Immature natural killer cell (primary cell): ENCODE measurements at places on chromosomes 12 and 14. TPM values are rescaled to one million over a fixed set of nuclear protein-coding genes. Genes with fewer than 3 reads are reported as not detected.
A peak's percentile ranks its signal among the peaks of the same experiment; 100 is the strongest.

The CLEC4D gene
- not detected for polyA plus RNA-seq

GRCh38 chr12:91767237-91767636 lies 378.4 kb downstream of the BTG1 start:
- no peaks in the 10 kb centered on the region for H3K4me1 ChIP-seq
- no peak overlapping the region for H3K27ac ChIP-seq
- H3K27me3 ChIP-seq: no peaks in the 10 kb centered on the region
- no peak for DNase-seq
- no peaks in the 10 kb centered on the region for H3K36me3 ChIP-seq
- H3K4me3 ChIP-seq: no peak overlapping the region

DNA sequence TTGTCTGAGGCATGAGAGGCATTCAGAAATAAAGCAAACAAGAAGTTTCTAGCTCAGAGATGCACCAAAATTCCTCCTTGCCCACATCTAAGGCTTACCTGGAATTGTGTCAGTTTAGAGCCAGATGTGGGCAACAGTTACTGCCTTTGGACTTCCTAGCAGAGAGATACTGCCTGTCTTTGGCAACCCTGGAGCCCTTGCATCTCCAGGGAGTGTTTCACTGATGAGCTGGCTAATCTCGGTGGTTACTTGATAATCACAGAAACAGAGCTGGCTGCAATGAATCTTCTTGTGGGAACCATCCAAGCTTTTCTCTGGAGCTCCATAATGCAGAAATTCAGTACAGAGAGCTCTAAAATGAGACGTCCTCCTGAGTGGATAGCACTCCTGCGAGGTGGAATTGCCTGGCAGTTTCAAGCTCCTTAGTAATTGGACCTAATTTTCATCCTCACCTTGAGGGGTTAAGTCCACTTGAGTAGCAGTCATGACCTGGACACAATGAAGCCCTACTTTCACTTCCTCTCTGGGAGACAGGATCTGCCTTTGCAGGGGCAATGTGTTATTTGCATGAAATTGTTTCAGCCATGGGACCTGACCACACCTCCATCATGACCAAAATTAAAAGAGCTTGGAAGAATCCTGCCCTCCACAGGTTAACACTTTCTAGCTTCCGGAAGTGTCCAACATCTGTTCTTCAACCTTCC lies 108.8 kb upstream of the ARHGAP5 start:
- H3K36me3 ChIP-seq: no peaks in the 10 kb centered on the region
- H3K27ac ChIP-seq: no peak overlapping the region
- no peak for DNase-seq

DNA sequence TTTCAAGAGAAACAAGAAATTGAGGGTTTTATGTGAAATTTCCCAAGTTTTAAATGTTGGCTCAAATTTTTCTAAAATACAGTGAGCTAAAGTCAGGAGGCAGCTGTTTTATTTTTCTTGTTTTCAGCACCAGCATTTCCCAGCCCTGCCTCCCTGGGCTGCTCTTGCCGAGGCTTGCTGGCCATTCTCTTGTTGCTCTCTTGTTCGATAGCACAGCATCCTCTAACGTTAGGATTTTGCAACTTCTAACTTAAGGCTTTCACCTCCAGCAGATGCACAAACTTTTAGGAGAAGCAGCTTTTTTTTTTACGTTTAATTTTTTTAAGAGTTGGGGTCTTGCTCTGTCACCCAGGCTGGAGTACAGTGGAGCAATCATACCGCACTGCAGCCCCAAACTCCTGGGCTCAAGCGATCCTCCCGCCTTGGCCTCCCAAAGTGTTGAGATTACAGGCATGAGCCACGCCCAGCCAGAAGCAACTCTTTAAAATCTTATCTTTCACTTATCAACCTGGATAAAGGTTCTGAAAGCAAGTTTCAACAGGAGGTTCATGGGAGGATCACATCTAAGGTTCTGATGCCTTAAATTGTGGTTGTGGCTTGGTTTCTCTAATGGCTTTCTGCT lies 40.2 kb downstream of the B4GALNT3 start:
- no peak overlapping the region for H3K27ac ChIP-seq
- H3K27me3 ChIP-seq: peaks cover 2% of the 10 kb centered on the region
- DNase-seq: no peak
- H3K36me3 ChIP-seq: no peaks in the 10 kb centered on the region
- H3K4me3 ChIP-seq: no peak overlapping the region
- peaks cover 6% of the 10 kb centered on the region for H3K4me1 ChIP-seq

The EML5 gene
- 0.24 TPM for polyA plus RNA-seq

The TULP3 gene
- 11.1 TPM for polyA plus RNA-seq

The NGB gene
- not detected for polyA plus RNA-seq

The MYBPC1 gene
- not detected for polyA plus RNA-seq

- H3K4me1 ChIP-seq: no peaks in the 10 kb centered on the region
- no peak for DNase-seq
- no peaks in the 10 kb centered on the region for H3K36me3 ChIP-seq
These were observed 234.0 kb downstream of the ADAMTS20 start for GRCh38 chr12:43318021-43318420.

DNA sequence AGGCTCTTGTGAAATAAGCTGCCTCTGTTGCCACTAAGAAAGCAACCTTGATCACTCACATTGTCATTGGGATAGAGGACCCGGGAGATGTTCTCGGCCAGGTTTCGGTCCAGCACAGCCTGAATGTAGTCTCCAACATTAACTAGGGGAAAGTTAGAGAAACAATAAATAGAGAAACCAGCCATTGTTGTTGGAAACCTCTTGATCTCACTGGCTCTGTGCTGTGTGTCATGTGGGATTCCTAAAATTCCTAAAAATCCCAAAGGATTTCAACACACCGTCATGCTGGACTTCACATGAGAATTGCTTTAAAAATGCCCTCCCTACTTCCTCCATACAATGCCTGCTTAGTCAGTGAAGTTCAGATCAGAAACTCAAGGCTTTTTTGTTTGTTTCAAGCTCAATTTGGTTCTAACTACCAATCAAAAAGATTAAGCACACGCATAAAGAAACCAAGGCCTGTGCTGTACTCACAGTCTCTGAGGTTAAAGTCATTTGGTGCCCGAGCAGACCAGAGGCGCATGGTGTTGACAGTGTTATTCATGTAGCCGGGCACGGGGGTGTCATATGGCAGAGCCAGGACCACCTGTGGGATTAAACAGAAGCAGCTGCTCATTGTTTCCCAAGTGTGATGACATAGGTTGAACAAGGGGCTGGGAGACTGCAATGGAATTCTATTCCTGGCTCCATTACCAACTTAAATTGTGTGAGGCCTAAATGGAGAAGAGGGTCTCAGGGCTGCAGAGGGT lies 23.6 kb downstream of the PYGL start:
- H3K4me3 ChIP-seq: no peak overlapping the region
- H3K27ac ChIP-seq: no peak overlapping the region
- DNase-seq: no peak
- H3K36me3 ChIP-seq: no peaks in the 10 kb centered on the region

GRCh38 chr12:82968631-82969367 lies 282.1 kb downstream of the TMTC2 start:
- H3K27ac ChIP-seq: no peak overlapping the region
- no peak for DNase-seq
- H3K36me3 ChIP-seq: no peaks in the 10 kb centered on the region

The PRH2 gene
- not detected for polyA plus RNA-seq

DNA sequence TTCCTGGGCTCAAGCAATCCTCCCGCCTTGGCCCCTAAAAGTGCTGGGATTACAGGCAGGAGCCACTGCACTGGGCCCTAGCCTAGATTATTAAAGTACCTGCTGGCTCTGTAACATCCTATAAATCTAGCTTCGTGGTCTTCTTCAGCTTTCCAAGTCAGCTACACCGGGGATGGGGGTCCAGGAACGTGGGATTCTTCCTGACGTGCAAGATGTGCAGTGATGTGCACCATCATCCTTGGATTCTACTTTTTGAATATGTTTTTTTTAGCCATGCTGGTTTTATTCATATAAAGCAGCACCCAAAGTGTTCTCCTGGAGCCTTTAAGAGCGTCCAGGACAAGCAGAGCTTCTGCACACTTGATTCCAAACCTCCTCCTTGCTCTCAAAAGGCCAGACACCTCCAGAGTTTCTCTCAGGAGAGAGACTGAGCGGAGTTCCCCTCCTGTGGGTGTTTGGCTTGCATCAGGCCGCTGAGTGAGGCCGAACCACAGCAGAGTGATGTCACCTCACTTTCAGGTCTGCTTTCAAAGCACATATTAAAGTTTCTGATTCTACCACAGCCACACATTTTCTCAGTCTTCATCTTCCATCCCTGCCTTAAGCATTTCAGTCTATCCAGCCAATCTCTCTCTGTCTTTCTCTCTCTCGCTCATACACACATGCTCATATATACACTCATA lies 33.4 kb downstream of the VCPKMT start:
- peaks cover 18% of the 10 kb centered on the region for H3K27me3 ChIP-seq
- no peaks in the 10 kb centered on the region for H3K36me3 ChIP-seq
- peak overlapping the region; percentile 47 for H3K4me3 ChIP-seq
- peaks cover 61% of the 10 kb centered on the region for H3K4me1 ChIP-seq

- no peak overlapping the region for H3K4me3 ChIP-seq
- no peak for DNase-seq
- no peaks in the 10 kb centered on the region for H3K36me3 ChIP-seq
These were observed 85.6 kb downstream of the ALG10 start for GRCh38 chr12:34107781-34108404.

- no peaks in the 10 kb centered on the region for H3K4me1 ChIP-seq
- H3K36me3 ChIP-seq: peaks cover 6% of the 10 kb centered on the region
- H3K27ac ChIP-seq: no peak overlapping the region
- no peak overlapping the region for H3K4me3 ChIP-seq
These were observed 58.2 kb upstream of the STRN3 start for GRCh38 chr14:31084385-31084784.

GRCh38 chr14:79136071-79137044 lies 966.2 kb downstream of the NRXN3 start:
- no peaks in the 10 kb centered on the region for H3K36me3 ChIP-seq
- H3K27me3 ChIP-seq: peaks cover 6% of the 10 kb centered on the region
- DNase-seq: no peak

The TPI1 gene
- polyA plus RNA-seq: 811 TPM

GRCh38 chr14:32594766-32595165 lies 265.7 kb downstream of the AKAP6 start:
- no peak overlapping the region for H3K4me3 ChIP-seq
- no peaks in the 10 kb centered on the region for H3K27me3 ChIP-seq
- no peaks in the 10 kb centered on the region for H3K36me3 ChIP-seq
- no peak for DNase-seq
- H3K27ac ChIP-seq: no peak overlapping the region
- H3K4me1 ChIP-seq: no peaks in the 10 kb centered on the region

DNA sequence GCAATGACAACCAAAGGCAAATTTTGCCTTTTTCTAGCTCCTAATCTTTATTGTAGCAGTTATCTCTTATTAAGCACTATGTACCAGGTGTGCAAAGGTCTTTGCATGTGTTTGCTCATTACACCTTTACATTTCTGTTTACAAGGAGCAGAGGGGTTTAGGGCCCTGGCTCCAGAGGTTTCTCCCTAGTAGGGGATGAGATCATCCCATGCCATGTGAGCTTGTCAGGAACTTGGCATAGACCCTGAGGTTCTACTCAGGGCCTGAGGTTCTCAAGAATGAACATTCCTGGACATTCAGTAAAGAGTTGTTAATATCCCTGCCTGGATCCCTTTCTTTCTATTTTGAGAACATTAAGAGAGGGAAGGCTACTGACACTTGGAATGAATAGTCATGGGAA lies 292.0 kb downstream of the RPAP3 start:
- peaks cover 25% of the 10 kb centered on the region for H3K4me1 ChIP-seq
- peaks cover 8% of the 10 kb centered on the region for H3K27me3 ChIP-seq
- peak overlapping the region; percentile 7 for H3K27ac ChIP-seq

DNA sequence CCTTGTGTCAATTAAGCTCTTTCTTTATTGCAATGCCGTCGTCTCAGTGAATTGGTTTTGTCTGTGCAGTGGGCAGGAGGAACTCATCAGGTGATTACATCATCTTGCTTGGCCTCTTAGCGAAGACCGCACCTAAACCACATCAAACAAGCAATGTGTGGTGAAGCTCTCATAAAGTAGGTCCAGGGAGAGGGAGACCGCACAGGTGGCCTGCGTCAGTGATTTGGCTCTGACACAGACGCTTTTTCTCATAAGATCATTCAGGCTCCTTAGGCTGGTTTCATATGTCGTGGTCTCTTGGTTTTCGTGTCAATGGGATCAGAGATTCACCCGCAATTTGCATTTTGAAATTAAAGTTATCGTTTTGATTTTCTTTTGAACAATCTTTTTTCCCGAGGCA lies 6.7 kb upstream of the TESC start:
- H3K4me1 ChIP-seq: peaks cover 5% of the 10 kb centered on the region
- H3K36me3 ChIP-seq: peaks cover 3% of the 10 kb centered on the region
- H3K4me3 ChIP-seq: no peak overlapping the region

The CLEC2A gene
- polyA plus RNA-seq: not detected

DNA sequence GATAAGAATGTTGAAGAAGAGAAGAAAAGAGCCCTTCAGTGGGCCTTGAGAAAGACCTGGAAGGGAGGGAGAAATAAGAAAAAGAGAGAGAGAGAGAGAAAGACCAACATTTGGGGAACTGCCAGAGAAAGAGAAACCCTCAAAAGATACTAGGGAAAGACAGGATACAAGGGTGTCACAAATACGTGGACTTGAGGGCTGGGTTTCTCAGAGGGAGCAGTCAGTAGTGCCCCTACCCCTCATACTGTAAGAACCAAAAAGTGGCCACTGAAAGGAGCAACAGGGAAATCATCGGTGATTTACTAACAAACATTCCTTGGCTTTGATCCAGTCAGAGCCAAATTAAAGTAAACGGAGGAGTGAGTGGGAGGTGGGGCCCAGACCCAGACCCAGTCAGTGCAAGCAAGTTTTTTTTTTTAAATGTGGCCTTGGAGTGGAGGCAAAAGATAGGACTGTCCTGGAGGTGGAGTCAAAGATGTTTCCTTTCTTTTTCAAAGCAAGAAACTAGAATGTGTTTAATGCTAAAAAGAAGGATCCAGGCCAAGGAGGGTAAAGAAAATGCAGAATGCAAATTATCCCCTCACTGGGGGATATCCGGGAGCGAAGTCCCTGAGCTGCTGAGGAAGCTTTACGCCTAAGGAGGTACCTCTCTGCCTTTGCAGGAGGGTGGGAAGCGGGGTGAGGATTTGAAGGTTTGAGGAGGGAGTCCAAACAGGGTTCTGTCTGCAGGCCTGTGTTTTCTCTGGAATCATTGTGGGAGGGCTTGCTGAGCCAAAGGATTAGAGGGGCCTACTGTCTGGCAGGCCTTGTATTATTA lies 143.5 kb upstream of the AMIGO2 start:
- H3K4me3 ChIP-seq: peak overlapping the region; percentile 75
- H3K27ac ChIP-seq: peak overlapping the region; percentile 92
- no peak for DNase-seq
- H3K36me3 ChIP-seq: peaks cover 27% of the 10 kb centered on the region

GRCh38 chr12:49716553-49716952 lies 9.3 kb upstream of the FMNL3 start:
- H3K27me3 ChIP-seq: peaks cover under 1% of the 10 kb centered on the region
- DNase-seq: no peak
- H3K36me3 ChIP-seq: no peaks in the 10 kb centered on the region
- H3K4me3 ChIP-seq: no peak overlapping the region

The L2HGDH gene
- 2.4 TPM for polyA plus RNA-seq

The ARHGEF25 gene
- not detected for polyA plus RNA-seq

The POMT2 gene
- 0.36 TPM for polyA plus RNA-seq

The GALNT6 gene
- 0.91 TPM for polyA plus RNA-seq

The NOXRED1 gene
- polyA plus RNA-seq: not detected

GRCh38 chr12:75979181-75979580 lies 52.4 kb downstream of the PHLDA1 start:
- peak overlapping the region; percentile 89 for H3K27ac ChIP-seq
- H3K4me1 ChIP-seq: peaks cover 34% of the 10 kb centered on the region
- H3K36me3 ChIP-seq: no peaks in the 10 kb centered on the region
- H3K4me3 ChIP-seq: no peak overlapping the region
- peak; percentile 44 for DNase-seq

GRCh38 chr12:51937926-51938325 lies 13.6 kb upstream of the ACVR1B start:
- H3K4me3 ChIP-seq: no peak overlapping the region
- DNase-seq: no peak
- H3K27ac ChIP-seq: no peak overlapping the region
- peaks cover 5% of the 10 kb centered on the region for H3K4me1 ChIP-seq
- peaks cover 1% of the 10 kb centered on the region for H3K27me3 ChIP-seq
- H3K36me3 ChIP-seq: no peaks in the 10 kb centered on the region
